Metanephros (tissue), 2 donors: ENCODE measurements at places on chromosomes 7 and 10. TPM values are rescaled to one million over a fixed set of nuclear protein-coding genes. Genes with fewer than 3 reads are reported as not detected.

The HOXA9 gene
- 61.6 TPM for total RNA-seq

The ANKRD30A gene
- not detected for total RNA-seq

The SNCG gene
- total RNA-seq, result 20.1 TPM

The SCIN gene
- 110 TPM for total RNA-seq

The TRIM24 gene
- total RNA-seq, result 22.4 TPM

The OR6B1 gene
- total RNA-seq, result not detected

The ABLIM1 gene
- 90.6 TPM for total RNA-seq

The PPA1 gene
- total RNA-seq, result 56.8 TPM

The MAT1A gene
- total RNA-seq, result 0.47 TPM

The FRA10AC1 gene
- 23.1 TPM for total RNA-seq

The INPP5F gene
- total RNA-seq, result 37.3 TPM

The GDF2 gene
- not detected for total RNA-seq

The LCOR gene
- 43.8 TPM for total RNA-seq

The CYP3A5 gene
- total RNA-seq, result 1.6 TPM

The UNCX gene
- total RNA-seq, result 7.5 TPM

The MBL2 gene
- not detected for total RNA-seq

The LBX1 gene
- 1.5 TPM for total RNA-seq

The PON1 gene
- total RNA-seq, result 0.12 TPM

The ADAM8 gene
- 11.7 TPM for total RNA-seq

The RTKN2 gene
- total RNA-seq, result 5.7 TPM

The TRIM50 gene
- total RNA-seq, result 0.18 TPM

The HSPA12A gene
- 26.6 TPM for total RNA-seq

The PLXNA4 gene
- 13.7 TPM for total RNA-seq

The PDCD4 gene
- 71.0 TPM for total RNA-seq

The FZD1 gene
- total RNA-seq, result 78.3 TPM

The ADARB2 gene
- 0.76 TPM for total RNA-seq

The ADCYAP1R1 gene
- 1.9 TPM for total RNA-seq

The SFRP4 gene
- 11.2 TPM for total RNA-seq

The PDIA4 gene
- total RNA-seq, result 127 TPM

The NYAP1 gene
- total RNA-seq, result 2.9 TPM

The OPN4 gene
- not detected for total RNA-seq

The ZMIZ1 gene
- 51.0 TPM for total RNA-seq

The NPY4R gene
- not detected for total RNA-seq

The GPR26 gene
- total RNA-seq, result not detected

The PODXL gene
- 127 TPM for total RNA-seq

The CDK14 gene
- 69.2 TPM for total RNA-seq

The OR2A1 gene
- 0.29 TPM for total RNA-seq

The STEAP1B gene
- 1.5 TPM for total RNA-seq

The TMEM273 gene
- total RNA-seq, result 5.5 TPM

The ABCB1 gene
- total RNA-seq, result 22.8 TPM

The AKR1C2 gene
- total RNA-seq, result 7.9 TPM

The SAP25 gene
- 2.7 TPM for total RNA-seq

The PHKG1 gene
- total RNA-seq, result 29.3 TPM

The GPR15LG gene
- total RNA-seq, result 0.64 TPM

The SEMA3E gene
- 2.6 TPM for total RNA-seq

The FGFBP3 gene
- 1.3 TPM for total RNA-seq

The DPYSL4 gene
- total RNA-seq, result 10.5 TPM

The NOC3L gene
- total RNA-seq, result 16.6 TPM

The DLX5 gene
- 0.29 TPM for total RNA-seq

The AOAH gene
- total RNA-seq, result 11.5 TPM

The LIPN gene
- not detected for total RNA-seq

The ACSM6 gene
- total RNA-seq, result 0.12 TPM
